DMS 273 treated with DMSO at 0.1 percent for 48 hours (cell line): ENCODE measurements at places on chromosomes 5 and 9.

DNA sequence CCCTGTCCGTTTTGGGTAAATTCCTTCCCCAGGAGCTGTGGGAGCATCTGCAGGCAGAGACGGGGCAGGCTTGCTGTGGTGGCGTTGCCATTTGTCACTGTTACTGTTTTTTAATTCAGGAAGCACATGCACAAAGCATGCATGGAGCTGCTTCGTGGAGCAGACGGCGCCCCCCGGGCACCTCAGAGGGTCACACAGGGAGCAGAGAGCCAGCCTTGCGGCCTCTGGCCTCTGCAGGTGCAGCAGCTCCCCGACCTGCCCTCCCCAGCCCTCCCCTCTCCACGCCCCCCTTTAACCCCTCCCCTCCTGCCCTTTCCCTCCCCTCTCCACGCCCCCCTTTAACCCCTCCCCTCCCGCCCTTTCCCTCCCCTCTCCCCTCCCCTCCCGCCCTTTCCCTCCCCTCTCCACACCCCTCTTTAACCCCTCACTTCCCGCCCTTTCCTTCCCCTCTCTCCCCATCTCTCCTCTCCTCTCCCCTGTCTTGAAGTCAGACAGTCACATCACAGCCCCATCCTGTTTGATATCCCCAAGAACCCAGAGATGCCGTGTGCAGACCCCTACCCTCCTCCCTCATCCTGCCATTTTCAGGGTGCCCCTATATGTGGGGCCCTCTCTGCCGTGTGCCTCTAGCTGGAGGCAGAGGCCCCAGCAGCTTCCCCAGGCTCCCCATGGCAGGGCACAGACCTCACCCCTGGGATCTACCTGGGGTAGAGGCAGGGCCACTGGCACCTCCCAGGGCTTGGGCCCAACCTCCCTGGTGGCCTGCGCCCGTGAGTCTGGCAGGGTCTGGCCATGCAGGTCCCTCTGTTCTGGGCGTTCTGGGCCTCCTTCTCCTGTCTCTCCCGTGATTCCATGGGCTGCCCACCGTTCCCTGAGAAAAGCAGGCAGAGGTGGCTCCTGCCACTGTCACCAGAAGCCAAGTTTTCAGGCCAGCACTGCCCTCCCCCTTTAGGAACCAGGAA lies 29.6 kb upstream of the UBAC1 start:
- DNase-seq: peak; percentile 6

DNA sequence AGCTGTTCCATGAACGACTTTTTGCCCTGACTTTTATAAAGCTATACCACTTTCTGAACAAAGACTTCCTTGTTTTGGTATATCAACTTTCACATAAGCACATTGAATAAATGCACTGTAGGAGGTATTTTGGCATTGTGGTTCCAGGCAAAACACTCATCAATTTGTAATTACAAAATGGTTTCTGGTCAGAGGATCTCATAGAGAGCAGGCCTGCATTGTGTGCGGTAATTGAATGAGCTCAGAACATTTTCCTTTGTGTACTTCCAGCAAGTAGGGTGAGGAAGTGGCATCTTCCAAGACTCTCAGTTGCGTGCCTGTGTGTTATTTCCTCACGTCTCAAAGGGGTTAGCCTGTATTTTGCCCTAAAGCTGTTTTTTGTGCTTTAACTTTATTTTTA lies 89.2 kb downstream of the PDE6A start:
- DNase-seq: no peak

DNA sequence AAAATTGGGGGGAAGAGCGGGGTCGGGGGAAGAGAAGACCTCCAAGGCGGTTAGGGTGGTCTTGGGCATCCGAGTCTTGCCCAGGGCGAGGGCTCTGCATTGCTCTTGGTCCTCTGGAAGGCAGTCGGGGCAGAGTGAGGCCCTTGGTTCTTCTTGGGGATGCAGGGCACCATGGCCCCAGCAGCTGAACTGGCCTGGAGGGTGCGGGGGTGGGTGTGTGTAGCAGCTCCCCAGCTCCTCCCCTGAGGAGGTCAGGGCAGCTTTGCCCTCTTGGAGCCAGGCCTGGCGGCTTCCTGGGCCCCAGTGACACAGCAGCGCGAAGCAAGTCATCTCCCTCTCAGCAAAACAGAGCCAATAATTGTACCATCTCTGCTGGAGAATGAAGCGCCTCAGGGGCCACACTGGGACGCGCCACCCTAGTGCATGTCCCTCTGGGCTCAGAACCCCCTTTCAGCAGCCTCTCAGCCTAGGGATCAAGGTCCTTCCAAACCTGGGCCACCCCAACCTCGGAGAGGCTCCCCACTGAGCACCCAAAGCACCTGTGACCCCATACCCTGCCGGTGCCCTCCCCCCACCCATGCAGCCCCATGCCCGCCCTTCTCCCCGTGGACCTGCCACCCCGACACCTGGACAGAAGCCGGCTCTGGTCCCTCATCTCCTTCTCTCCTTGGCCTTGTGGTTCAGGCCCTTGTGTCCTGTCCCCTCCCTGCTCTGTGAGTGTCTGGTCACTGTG lies 10.4 kb upstream of the RXRA start:
- no peak for DNase-seq

DNA sequence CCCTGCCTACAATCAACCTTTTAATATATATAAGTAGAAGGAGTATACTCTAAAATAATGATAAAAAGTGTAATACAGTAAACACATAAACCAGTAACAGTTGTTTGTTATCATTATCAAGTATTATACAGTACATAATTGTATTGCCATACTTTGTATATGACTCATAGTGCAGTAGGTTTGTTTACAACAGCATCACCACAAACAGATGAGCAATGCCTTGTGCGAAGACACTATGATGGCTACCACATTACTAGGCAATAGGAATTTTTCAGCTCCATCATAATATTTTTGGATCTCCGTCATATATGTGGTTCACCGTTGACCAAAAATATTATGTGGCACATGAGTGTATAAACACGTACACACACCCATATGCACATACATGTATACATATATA lies 69.7 kb upstream of the APC start:
- no peak for DNase-seq

DNA sequence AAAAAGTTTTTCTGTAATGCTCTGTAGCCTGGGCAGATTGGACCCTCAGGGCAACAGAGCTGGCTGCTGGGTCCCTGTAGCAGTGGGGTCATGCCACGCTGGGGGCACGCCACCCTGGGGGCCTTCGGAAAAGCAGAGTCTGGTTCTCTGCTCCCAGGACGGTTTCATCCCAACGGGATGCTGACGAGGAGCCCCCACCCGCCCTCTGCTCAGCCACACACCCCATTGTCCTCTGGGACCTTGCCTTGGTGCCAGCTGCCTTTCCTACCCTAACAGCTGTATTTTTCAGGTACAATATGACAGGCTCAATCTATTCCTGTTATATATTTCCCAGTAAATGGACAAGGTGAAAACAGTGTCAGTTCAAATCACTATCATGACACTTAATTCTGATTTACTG lies 29.0 kb upstream of the MVB12B start:
- DNase-seq: no peak

DNA sequence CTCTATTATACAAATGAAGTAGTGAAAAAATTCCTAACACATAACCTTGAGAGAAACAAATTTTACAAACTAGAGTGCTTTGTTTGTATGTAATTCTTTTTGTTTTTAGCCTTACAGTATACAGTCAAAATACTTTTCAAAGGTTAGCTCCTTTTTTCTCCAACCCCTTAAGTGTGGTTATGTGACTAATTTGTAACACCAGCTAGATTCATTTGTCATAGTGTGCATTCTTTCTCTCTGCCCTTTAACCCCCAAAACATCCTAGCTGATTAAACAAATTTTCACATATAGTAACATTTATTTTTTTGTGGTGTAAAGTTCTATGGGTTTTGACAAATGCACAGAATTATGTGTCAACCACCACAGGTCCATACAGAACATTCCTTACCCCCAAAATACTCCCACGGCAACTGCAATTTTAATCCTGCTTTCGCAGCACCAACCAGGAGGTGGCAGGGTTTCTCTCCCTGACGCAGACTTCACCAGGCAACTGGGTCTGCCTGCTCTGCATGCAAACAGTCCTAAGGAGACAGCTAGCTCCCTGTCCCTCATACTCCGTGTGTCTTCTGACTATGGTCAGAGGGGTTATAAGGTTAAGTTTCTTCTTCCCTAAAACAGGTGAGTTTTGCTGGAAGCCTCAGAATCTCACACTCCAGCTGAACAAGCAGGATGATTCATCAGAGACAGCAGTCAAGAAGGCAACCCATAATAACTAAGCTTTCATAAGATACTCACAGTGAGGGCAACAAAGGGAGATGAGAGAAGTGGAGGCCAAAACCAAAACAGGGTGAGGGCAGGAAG lies 44.5 kb upstream of the NR5A1 start:
- DNase-seq: no peak

DNA sequence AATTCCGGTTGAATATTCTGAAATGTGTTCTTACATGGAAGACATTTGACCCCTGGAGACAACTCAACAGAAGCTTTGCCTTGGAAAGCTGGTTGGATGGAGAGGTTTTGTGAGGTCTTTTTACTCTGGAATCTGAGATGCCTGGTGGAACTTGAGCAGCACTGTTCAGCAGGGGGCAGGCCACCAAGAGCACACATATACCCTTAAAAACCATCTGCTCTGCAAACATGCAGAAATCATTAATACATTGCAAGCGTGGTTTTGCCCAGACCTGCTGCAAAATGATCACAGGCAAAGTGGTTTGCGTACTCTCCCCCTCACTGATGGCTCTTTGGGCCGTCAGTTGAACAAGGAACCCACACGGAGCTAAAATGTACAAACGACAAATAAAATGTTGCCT lies 32.8 kb upstream of the DAP start:
- DNase-seq: peak; percentile 42

DNA sequence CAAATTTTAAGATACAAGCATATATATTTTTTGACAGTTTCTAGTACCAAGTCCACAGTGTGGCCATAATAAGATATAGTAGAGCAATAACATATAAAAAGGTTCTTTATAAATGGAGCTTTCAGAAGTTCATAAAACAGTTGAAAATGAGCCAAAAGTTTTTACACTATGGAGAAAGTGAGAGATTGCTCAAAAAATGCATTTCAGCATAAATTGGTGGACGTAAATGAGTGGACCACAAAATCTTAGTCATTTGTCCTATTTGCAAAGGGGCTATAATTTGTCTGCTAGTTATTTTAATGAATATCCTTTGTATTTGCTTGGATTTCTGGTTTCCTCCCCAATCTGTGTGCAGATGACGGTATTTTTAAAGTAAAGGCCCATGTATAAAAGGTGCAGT lies 159.4 kb upstream of the DAP start:
- no peak for DNase-seq

DNA sequence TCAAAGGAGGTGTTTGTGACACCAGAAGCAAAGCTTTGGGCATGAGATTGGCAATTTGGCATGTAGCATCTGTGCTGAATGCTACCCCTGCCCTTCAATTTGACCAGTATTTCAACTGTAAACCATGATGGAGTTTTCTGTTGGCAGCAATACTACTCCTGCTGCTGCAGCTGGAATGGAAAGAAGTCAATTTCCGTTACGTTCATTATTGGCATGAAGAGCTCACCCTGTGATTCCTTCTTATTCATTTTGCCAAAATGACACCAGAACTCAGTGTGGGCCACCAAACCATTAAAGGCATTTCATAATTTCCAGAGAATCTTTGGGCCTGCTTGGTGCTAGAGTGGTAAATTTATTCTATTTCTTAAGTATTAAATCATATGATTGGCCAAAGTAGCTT lies 433.1 kb upstream of the DMAC1 start:
- no peak for DNase-seq

DNA sequence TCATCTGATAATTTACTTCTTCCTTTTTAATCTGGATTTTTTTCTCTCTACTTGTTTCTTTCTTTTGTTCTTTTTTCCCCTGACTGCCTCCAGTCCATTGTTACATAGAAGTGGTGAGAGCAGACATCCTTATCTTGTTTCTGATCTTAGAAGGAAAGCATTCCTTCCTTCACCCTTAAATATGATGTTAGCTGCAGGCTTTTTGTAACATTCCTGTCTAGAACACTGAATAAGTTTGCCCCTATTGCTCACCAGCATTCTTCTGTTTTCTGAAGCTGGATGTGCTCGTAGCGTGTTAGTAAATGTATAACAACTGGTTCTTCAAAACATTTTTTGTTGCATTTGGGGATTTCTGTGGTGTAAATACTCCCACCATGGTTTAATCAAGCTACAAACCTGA lies 136.7 kb upstream of the NFIL3 start:
- no peak for DNase-seq

- DNase-seq: no peak
These were observed 590.0 kb upstream of the DMAC1 start for GRCh38 chr9:8389531-8389930.

GRCh38 chr5:102617191-102618187 lies 118.7 kb upstream of the SLCO6A1 start:
- DNase-seq: no peak

DNA sequence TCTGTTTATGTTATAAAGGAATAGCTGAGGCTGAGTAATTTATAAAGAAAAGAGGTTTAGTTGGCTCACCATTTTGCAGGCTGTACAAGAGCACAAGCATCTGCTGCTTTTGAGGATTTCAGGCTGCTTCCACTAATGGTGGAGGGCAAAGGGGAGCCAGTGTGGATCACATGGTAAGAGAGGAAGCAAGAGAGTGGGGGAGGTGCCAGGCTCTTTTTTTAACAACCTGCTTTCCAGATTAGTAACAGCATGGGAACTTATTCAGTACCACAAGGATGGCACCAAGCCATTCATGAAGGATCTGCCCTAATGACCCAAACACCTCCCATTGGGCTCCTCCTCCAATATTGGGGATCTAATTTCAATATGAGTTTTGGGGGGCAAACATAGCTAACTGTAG lies 40.4 kb downstream of the CCL28 start:
- DNase-seq: no peak

DNA sequence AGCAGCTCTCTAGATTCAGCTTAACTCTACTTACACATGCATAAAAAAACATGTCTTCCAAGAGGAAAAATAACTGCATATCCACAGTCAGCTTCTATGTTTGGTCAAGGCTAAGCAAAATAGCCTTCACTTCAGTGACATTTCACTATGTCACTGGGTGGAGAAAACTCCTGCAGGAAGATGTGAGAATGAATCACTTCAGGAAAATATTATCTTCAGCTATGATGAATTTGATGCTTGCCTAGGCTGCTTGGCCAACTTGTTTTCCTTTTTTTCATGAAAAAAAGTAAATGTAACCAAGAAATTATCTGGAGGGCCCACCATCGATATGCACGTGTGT lies 143.0 kb upstream of the ZNF608 start:
- no peak for DNase-seq

- no peak for DNase-seq
These were observed 87.4 kb upstream of the GNA14 start for GRCh38 chr9:77735494-77735893.

DNA sequence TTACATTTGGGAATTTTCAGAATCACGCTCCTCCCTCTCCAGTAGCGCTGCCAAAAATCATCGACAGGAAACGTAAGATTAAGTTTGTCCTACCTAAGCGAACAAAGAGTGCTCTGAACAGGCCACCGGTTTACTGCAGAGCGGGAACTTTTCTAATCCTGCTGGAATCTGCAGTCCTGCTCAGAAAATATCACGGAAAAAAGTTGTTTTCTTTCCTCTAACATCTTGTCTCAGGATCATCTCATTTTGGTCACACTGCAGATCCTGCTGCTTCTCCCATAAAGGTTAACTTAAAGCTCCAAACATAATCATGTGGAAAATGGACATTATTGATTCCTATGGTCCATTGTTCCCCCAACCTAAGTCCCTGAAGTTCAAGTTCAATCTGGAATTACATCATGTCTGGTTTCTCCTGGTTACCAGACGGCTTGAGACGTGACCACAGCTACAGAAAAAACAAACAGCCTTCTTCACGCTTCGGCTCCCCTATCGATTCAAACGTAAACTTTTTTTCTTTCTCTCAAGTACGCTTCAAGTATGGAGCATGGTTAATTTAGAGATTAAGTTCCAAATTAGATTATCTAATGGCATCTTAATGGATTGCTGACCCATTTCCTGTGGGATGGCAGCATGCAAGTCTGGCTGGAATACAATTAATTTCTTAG lies 217.6 kb downstream of the NFIB start:
- DNase-seq: no peak
